ENCODE measurements at places on chromosomes 12 and 14. TPM values are rescaled to one million over a fixed set of nuclear protein-coding genes. Genes with fewer than 3 reads are reported as not detected.

RIPK3 gene
- 2.1 TPM for total RNA-seq

CRACR2A gene
- 20.1 TPM for total RNA-seq

MGP gene
- total RNA-seq = 76.1 TPM

KRT77 gene
- not detected for total RNA-seq

TAS2R9 gene
- 0.13 TPM for total RNA-seq

MANSC4 gene
- 0.14 TPM for total RNA-seq

PLEKHG7 gene
- total RNA-seq = not detected

IQSEC3 gene
- not detected for total RNA-seq

KCNH3 gene
- total RNA-seq = 0.14 TPM

CD163 gene
- total RNA-seq = not detected

KRT6A gene
- total RNA-seq = not detected

PIWIL1 gene
- not detected for total RNA-seq

MUCL1 gene
- not detected for total RNA-seq

ERP27 gene
- total RNA-seq = 0.66 TPM

CDC42BPB gene
- total RNA-seq = 153 TPM

RDH5 gene
- 1.3 TPM for total RNA-seq

CMKLR1 gene
- 0.07 TPM for total RNA-seq

KRT85 gene
- total RNA-seq = not detected

AKAP3 gene
- total RNA-seq = 0.72 TPM

KRT79 gene
- total RNA-seq = not detected

NAV3 gene
- total RNA-seq = 62.1 TPM

HOXC12 gene
- total RNA-seq = not detected

TSPAN8 gene
- total RNA-seq = 0.22 TPM

HHIPL1 gene
- 0.80 TPM for total RNA-seq

DLK1 gene
- total RNA-seq = not detected

SLC7A8 gene
- total RNA-seq = 2.4 TPM

PRICKLE1 gene
- total RNA-seq = 18.0 TPM

GYS2 gene
- total RNA-seq = not detected

ITGB7 gene
- total RNA-seq = not detected

CTSG gene
- not detected for total RNA-seq

GDF3 gene
- 0.65 TPM for total RNA-seq

DEPDC4 gene
- 0.22 TPM for total RNA-seq

LRRC10 gene
- total RNA-seq = not detected

LBHD2 gene
- not detected for total RNA-seq

TAS2R46 gene
- total RNA-seq = 9.4 TPM

LYZ gene
- not detected for total RNA-seq

SALL2 gene
- 1.9 TPM for total RNA-seq

DDN gene
- 0.29 TPM for total RNA-seq

PLBD1 gene
- total RNA-seq = 1.0 TPM

GALNT16 gene
- total RNA-seq = 0.07 TPM

ACOT4 gene
- total RNA-seq = 0.66 TPM

All from thoracic aorta endothelial cell (primary cell).